ENCODE measurements at places on chromosomes 3 and 15. TPM values are rescaled to one million over a fixed set of nuclear protein-coding genes. Genes with fewer than 3 reads are reported as not detected.

Gene SLC28A1
- not detected for total RNA-seq

Gene CTXN2
- not detected for total RNA-seq

Gene SCN11A
- 1.9 TPM for total RNA-seq

Gene PAQR9
- not detected for total RNA-seq

Gene XCR1
- 0.39 TPM for total RNA-seq

Gene FAM81A
- 0.39 TPM for total RNA-seq

Gene MYZAP
- total RNA-seq = 8.3 TPM

Gene MINDY2
- total RNA-seq = 20.4 TPM

Gene CEMIP
- total RNA-seq = 6.5 TPM

Gene SEMA3G
- total RNA-seq = 16.2 TPM

Gene ZNF106
- total RNA-seq = 91.1 TPM
